ENCODE measurements at places on chromosomes 5 and 9.

DNA sequence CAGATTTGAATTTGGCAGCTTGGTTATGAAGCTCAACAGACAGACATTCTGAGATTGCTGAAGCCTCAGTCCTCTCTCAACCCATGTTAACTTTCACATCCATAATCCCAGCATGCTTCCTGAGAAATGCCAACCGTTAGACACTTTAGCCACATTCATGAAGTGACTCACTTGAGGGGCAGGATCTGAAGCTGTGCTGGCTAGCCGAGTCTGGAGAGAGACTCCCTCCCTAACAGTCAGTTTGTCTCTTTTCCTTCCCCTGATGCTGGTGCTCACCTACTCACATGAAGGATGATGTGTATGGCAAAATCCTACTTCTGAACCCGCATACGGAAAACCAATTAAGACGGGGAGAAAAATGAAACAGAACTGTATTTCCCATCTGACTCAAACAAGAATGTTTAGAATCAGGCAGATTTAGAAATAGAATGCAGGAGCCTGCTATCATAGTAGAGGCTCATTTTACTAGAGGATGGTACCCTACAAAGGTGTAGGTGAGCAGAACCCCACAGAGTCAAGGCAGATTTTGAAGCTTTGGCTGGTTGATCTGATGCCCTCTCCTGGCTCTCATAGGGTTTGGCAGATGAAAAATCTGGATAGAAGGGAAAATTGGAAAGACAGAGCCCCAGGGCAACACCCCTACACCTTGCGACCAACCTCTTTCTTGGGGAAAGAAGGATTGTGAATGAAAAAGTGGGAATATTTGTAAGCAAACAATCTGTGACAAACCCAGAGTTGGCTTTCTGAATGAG is 150.9 kb upstream of the LHFPL2 start:
- DNase-seq, result no peak

DNA sequence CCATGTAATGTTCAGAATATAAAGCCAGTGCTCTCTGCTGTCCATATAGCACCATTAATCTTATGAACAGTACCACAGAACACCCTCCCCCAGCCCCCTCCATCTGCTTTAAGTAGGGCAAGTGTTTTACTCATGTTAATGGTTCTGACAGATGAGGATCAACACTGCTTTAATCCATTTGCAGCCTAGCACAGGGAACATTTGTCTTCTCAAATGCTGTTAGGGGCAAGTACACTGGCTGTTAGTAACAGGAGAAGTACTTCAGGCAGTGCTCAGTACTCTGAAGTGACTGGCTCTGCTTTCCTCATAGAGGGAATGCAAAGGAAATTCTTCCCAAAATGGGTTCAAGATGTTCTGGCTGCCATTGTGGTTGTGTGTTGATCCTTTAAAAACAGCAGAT is 202.6 kb downstream of the DCP2 start:
- DNase-seq, result no peak

- DNase-seq, result peak; percentile 37
These were observed 101.7 kb upstream of the TLX3 start for GRCh38 chr5:171207256-171207847.

- no peak for DNase-seq
These were observed 342.0 kb upstream of the ACTBL2 start for GRCh38 chr5:57824623-57825022.

- peak; percentile 38 for DNase-seq
These were observed 1.7 kb upstream of the KLHL3 start for GRCh38 chr5:137737349-137738131.

DNA sequence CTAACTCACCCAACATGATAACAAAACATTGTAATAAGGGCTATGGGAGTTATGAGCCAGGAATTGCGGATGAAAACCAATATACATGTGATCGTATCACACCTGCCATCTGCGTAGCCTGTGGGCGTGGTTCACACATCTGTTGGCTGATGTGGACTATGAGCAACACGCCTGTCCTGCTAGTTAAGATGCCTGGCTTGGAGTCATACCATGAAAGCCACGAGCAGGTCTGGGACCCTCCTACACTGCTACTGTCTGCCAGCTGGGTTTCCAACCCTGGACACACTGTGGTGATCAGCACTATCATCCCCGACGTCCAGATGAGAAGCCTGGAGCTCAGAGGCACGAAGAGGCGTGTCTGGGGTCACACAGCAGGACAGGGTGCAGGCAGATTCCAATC is 40.2 kb downstream of the STK10 start:
- no peak for DNase-seq

DNA sequence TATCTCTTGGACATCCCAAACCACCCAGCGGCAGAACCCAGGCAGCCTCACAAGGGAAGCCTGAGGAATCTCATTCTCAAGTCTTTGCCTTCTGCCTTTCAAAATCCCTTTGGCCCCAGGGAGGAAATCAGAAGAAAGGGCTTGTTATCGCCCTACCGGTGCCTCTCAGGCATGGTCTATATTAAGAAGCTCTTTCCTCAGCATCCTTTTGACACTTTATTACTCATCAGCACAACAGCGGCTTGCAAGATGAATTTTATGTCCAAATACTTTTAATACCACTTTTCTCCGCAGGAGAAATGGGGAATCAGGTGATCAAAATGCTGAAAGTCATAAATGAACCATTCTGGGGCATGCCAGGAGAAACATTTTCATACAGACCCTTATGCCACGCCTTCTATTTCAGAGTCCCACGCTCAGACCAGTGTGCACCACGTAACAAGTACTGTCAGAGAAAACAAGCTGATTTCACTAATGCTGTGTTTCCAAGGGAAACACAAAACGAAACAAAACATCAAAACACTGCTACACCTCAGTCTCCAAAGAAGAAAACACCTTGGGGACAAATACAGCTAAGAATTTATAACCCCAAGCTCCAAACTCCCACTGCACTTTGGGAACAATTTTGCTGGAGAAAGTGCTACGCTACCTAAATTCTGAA is 30.0 kb downstream of the RAPGEF1 start:
- DNase-seq, result no peak

GRCh38 chr5:62653864-62654575 is 75.4 kb downstream of the LRRC70 start:
- DNase-seq, result no peak

DNA sequence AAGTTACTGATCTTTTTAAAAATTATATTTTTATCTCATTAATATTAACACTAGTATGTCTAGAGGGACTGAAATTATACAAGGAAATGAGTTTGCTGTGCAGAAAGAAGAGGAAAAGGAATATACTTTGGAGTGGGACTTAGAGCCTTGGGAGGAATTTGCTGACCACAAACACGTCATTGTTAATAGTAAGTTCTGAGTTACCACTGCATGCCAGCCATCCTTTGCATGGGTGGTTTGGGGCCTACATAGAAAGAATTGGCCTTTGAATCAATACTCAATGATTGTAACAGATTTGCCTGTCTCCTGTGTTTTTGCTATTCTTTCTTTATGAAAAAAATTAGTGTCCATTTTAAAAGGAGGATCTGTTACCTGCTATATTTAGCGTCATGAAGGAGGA is 232.6 kb upstream of the TNC start:
- no peak for DNase-seq

DNA sequence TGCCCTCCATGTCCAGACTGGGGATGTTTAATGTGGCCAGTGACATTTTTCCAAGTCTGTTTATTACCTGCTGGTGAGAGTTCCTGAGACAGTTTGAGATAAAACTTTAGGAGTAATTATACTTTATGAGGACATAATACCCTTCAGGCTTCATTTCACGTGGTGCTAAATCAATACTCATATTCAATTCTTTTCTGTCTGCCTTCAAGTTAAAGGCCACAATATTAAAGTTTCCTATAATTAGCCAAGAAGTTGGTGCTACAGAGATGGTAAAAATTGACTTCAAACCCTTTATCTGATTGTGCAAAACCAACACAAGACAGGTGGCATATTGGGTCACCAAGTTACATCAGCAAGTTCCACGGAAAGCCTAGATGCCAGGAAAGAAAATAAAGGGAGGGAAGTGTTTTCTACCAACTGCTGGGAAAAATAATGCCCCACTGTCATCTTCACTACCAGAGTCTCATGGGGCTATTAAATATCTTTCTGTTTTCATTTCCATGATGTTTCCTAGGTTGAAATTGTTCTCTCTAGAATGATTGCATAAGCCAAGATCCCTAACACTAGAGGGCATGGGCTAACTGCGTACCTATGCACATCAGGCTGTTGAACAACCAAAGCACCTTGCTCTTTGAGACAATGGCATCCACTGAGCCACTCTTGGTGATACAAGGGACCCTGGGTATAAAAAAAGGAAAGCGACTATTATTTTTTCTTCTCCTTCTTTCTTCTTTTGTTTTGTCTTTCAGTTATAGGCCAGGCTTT is 68.7 kb downstream of the INSYN2B start:
- DNase-seq, result no peak

DNA sequence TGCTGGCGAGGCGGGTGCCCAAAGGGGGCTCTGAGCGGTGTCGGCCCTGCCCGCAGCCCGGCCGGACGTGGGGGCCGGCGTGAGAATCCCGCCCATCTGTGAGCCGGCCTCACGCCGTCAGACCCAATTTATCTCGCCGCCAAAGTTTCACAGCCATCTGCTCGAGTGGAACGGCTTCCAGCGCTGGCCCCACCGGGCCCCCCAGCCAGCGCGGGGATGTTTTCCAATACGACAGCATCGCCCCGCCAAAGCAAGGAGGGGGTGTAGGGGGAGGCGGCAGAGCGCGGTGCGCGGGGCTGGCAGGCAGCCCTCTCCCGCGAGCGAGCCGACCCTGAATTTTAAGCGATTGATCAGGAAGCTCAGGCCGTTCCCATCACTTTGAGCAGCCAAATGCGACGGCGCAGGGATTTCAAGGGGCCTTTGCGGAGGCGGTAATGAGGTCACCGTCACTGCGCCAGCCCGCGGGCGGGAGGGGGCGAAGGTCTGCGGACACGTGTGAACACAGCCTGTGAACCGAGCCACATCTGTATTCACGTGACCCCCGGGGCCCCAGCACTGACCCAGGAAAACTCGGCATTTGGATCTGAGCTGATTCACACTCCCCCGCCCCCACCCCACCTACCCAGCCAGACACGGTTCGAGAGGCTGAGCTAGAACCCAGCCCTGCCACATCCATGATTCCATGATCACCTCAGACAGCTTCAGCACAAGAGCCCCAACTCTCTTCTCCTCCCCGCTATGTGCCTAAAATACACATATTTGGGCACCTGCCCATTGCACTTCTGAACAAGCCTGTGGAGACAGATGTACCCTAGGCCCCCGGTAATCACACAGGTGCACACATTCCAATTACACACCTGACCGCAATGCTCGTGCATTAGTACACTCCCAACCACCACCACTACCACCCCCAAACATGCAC is 47.8 kb upstream of the PSD2 start:
- DNase-seq, result no peak

DNA sequence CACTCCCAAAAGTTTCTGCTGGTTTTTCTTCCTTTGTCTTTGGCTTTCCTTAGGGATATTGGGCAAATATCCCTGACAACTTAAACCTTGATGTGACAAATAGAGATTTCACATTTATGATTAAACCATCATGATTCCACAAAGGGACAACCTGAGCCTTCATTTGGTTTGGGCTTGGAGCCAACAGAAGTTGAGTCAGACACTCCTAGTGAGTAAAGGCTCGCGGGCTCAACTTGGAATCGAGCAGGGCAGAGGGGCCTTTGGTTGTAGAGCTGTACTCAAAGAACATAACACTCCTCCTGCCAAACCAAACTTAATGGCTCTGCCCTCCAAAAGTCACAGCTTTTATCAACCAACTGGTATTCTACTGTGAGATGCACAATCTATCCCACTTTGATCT is 290.2 kb upstream of the MAP3K1 start:
- DNase-seq, result no peak

- DNase-seq, result no peak
These were observed 481.3 kb downstream of the ZSWIM6 start for GRCh38 chr5:61813361-61813760.

- no peak for DNase-seq
These were observed 390.4 kb downstream of the SH3GL2 start for GRCh38 chr9:17969232-17969631.

DNA sequence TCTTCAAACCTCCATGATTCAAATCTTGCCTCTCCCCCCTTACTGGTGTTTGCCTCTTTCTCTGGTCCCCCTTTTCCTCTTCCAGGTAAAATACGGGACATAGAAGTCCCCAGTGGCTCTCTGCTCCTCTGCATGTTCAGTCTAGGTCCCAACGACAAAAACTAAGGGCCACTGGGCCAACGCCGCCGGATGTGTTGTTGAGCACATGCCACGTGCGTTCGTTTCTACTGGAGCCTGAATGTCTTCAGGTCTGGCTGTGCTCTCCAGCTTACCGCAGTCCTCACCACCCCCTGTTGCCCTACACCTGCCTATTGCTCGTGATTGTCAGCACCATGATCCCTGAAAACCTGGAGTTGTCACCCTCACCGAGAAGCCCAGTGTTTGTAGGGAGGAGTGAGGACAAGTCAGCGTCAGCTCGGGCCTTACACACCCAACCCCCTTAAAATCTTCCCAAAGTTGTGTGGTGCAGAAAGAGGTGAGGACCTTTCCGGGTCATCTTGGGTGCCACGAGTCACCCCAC is 2.8 kb upstream of the ADAMTS2 start:
- DNase-seq, result no peak

All from HS-5 (cell line).